ENCODE measurements at places on chromosomes 1 and 21.

GRCh38 chr1:205971082-205971481, 27.8 kb upstream of the SLC26A9 start:
- DNase-seq, result no peak

- no peak for DNase-seq
Observed at GRCh38 chr1:172442404-172442803, 1.5 kb downstream of the PIGC start.

DNA sequence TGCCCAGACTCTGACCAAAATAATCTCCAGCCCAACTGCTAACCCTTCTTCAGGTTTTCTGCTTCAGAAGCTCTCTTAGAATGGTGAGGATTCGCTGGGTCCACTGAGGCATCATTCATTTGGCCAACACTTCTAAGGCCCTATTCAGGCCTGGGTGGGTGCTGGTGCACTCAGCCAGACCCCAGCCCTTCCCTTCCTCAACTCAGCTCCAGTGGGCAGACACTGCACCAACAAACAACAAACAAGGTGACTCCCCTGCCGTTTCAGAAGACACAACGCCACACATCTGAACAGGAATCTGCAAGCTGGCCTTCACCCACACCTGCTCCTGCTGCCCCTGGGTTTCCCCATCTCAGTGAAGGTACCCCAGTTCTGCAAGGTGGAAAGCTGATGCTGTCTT, 6.0 kb downstream of the HEYL start:
- DNase-seq, result no peak

- DNase-seq, result no peak
Observed at GRCh38 chr1:38915352-38915948, 26.2 kb downstream of the RHBDL2 start.

- no peak for DNase-seq
Observed at GRCh38 chr1:3692598-3692997, 40.3 kb downstream of the TP73 start.

- no peak for DNase-seq
Observed at GRCh38 chr1:91804546-91805023, 81.4 kb downstream of the TGFBR3 start.

DNA sequence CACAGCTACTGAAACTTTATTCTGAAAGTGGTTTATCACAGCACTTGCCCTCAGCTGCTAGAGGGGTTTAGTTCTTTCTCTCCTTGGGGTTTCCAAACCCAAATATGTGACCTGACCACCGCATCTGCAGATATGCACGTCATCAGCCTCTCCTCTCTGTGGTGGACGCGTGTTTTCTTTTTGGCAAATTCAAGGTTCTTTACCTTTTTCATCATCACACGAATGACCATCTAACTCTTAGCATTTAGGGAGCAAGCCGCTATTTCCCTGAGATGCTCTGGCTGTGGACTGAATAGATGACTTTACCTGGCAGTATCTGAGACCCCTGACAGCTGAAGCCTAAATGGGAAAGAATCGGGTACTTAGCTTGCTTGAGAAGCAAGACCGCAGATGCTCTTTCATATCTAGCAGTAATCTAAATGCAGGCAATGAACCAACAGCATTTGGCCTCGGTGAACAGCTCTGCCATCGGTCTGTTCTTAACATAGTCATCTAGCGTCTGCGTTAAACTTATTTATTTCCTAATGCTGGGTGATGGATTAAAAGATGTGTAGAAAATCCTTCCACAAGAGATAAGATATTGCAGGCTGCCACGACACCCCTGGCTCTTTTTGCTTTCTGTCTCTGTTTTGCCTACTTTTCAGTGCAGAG, 463.4 kb downstream of the CAMTA1 start:
- no peak for DNase-seq

GRCh38 chr1:227723474-227723873, 11.6 kb downstream of the JMJD4 start:
- no peak for DNase-seq

DNA sequence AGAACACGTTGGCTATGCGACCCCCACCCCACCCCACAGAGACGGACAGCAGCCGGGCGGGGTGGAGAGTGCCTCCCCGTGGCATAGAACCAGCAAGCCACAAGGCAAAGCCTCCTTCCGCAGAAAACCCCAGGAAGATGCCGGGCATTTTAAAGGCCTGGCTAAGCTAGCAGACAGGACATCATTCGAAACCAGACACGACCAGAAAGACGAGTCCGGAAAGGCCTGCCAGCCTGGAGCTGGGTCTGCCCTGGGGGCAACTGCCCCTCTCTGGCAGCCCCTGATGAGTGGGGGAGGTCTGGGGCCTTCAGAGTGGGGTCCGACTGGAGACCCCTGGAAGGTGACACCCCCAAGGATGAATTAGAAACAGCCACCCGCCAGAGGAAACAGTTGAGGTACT, 8.5 kb downstream of the FTCD start:
- DNase-seq, result no peak

DNA sequence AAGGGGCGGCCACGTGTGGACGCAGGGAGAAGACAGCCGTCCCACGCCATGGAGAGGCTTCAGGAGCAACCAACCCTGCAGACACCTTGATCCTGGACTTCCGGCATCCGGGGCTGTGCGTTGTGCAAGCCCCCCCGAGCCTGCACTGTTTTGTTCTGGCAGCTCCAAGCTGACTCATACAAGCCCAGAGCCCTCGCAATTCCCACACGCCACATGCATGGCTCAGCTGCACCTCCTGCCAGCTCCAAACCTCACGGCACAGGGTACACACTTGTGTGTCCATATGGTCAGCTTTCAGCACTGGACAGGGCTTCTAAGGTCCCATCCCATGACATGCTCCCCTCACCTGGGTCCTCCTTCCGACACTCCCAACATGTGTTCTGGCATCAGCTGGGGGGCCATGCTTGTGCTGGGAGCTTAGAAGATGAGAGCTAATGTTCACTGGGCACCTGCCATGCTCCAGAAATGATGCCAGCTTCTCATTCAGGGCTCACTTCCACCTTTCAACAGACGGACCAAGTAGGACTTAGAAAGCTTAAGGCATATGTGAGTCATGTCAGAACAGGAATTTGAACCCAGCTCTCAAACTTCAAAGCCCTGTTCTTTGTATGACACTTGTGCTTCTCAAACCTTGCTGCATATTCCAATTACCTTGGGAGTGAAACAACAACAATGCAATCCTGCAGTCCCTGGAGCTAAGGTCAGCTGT, 137.3 kb downstream of the PGBD5 start:
- DNase-seq, result no peak

DNA sequence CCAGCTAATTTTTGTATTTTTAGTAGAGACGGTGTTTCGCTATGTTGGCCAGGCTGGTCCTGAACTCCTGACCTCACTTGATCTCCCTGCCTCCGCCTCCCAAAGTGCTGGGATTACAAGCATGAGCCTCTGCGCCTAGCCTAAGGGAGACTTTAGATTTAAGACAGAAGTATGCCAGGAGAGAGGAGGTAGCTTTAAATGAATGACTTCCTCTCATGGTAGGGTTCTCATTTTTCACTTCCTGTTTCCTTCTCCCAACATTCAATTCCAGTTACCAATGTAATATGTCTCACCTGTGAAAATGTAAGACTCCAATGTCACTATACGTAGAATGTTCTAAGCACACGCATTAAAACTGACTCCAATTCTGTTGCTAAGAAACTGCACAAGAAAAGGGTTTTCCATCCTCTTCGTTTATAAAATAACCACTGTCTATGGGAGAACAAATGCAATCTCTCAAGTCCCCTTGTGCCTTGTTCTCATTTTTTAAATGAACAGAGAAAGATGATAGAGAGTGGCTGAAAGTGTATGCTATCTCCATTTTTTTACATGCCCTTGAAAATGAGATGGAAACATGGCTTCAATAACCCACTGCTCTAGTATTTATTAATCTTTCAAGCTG, 140.0 kb downstream of the SLC45A1 start:
- no peak for DNase-seq

GRCh38 chr1:116574581-116575291, 3.9 kb upstream of the CD58 start:
- no peak for DNase-seq

- no peak for DNase-seq
Observed at GRCh38 chr1:48031676-48032075, 34.5 kb upstream of the TRABD2B start.

DNA sequence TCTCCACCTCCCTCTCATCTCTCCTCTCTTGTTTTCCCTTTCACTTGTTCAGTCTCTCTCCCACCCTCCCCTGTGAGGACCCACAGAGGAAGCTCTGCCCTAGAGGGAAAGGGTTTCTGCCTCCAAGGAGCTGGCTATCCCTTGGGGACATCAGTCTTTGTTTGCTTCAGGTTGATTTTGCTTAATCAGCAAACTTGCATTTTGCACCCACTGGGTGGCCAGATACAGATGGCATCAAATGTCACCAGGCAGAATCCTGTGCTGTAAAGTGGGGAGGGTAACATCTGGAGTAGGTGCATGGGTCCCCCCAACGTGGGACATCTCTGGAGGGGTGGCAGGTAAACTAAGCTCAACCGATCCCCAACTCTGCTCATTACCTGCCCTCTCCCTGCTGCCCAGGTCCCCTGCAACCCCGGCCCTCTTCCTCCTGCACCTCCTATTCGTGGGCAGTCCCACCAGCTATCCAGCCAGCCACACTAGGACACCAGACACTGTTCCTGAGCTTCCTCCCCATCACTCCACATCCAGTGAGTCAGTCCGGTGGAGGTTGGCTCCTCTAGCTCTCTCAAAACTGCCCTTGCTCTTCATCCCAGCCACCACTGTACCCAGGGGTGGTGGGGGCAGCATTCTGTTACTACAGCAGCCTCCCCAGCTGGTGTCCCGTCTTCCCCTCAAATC, 123.3 kb downstream of the KCNN3 start:
- no peak for DNase-seq

DNA sequence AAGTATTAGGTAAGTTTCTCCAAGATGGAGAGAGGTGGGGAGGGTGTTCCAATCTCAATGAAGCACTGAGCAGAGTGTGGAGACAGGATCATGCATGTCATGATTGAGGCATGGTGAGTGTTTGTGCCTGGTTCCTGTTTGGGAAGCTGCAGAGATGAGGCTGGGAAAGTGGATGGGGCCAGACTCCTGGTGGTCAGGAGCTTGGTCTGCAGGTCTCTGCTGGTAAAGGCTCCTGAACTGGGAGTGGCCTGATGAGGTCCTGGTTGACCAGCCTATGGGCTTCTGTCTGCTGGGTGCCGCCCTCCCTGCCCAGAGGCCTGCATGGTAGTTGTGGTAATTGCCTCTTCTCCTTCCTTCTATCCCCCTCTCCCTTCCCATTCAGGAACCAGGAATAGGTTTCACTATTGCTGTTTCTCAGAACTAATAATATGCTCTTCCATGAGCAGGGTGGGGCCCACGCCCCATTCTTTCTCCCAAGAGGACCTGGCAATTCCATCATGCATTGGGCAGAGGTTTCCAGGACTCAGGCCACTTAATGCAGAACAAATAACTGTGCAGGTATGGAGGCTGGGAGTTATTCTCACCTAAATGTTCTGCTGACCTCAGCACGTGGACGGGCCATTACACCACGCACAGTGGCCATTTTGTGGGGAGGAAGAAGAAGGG, 24.5 kb downstream of the PROK1 start:
- no peak for DNase-seq

DNA sequence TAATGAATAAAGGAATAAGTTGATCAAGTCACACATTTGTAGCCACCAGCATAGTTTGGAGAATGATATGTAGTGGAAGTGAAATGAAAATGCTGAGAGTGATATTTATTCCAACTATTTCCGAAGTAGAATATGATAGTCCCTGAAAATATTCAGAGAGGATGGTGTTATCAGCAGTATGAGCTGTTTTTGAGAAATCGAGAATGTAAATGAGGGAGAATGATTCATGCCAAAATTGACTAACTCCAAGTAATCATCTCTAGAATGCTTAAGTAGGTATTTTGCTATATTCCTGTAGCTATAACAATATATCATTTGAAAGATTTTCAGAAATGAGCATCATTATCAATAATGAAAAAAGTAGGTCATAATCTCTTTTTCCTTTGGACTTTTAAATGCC, 178.9 kb downstream of the PDE4B start:
- DNase-seq, result no peak
